BJ (cell line): ENCODE measurements at places on chromosomes 2 and 18. TPM values are rescaled to one million over a fixed set of nuclear protein-coding genes. Genes with fewer than 3 reads are reported as not detected.
A peak's percentile ranks its signal among the peaks of the same experiment; 100 is the strongest.

DNA sequence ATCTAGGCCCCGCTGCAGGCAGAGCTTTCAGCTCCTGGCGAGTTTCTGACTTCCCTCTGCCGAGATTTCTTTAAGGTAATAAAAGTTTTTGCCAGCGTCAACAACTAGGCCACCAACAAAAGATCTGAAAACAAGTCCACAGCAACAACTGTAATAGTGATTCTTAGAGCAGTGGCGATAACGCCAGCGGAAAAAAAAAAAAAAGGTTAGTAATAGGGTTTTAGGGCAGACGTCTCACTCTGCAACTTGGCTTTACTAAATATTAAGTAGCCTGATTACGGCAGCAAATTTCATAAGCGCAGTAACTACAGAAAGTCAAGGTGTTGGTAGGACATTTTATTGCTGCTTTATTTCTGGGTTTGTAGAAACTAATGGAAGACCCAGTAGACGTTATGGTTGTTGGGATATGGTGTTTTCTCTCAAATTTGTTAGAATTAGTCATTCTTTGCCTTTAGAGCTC lies 481 bp downstream of the SLC30A6 start:
- DNase-seq: no peak

DNA sequence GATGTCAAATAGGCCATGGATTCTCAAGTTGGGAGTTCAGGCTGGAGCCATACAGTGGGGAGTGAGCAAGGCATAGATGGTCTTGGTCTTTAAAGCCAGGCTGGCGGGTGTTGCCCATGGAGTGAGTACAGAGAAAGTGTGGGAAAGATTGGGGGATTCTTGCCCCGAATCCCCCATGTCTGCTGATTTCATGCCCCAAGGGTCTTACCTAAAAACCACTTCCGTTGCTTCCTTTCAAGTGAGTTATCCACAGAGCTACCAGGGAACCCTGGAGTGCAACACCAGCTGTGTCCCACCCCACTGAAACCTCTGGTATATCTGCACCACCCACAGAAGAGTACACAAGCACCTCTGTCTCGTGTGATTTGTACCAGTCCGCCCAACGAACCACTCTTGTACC lies 31.4 kb downstream of the FHOD3 start:
- no peak for DNase-seq

GRCh38 chr2:239523147-239523953 lies 122.5 kb upstream of the HDAC4 start:
- DNase-seq: no peak

- DNase-seq: no peak
Measured at GRCh38 chr2:125280265-125280664, 1255.2 kb downstream of the CNTNAP5 start.

DNA sequence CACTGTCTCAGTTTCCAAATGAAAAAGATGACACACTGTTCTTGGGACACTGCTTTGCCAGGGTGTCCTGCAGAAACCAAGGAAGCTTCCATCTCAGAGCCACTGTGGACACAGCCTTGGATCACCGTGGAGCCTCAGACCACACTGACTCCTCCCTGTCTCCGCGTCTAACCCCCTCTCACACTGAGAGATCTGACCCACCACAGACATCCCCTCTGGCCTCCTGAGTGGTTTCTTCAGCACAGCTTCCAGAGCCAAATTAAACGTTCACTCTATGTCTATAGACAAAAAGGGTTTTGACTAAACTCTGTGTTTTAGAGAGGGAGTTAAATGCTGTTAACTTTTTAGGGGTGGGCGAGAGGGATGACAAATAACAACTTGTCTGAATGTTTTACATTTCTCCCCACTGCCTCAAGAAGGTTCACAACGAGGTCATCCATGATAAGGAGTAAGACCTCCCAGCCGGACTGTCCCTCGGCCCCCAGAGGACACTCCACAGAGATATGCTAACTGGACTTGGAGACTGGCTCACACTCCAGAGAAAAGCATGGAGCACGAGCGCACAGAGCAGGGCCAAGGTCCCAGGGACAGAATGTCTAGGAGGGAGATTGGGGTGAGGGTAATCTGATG lies 113.4 kb upstream of the PKDCC start:
- no peak for DNase-seq

GRCh38 chr2:42942214-42942989 lies 150.0 kb upstream of the HAAO start:
- DNase-seq: no peak

GRCh38 chr18:62105376-62105775 lies 81.5 kb downstream of the PIGN start:
- DNase-seq: no peak

GRCh38 chr18:36830158-36830495 lies 1.2 kb downstream of the KIAA1328 start:
- DNase-seq: no peak

GRCh38 chr2:66699793-66700676 lies 265.1 kb downstream of the MEIS1 start:
- DNase-seq: no peak

DNA sequence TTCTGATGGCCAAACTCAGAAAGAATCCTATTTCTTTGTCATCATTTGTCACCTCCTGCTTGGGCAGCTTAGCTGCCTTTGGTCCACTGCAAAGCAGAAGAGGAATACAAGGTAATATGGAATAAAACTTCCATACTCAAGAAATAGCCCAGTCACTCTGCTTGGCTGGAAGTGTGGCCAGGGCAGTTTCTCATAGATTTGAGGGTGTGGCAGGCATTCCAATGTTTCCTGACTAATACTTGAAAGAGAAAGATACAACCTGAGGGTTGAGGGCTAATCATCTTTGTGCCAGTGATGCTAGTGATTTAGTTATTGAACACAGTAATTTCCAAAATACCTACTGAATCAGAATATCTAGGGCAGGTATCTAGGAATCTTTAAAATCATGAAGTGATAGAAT lies 83.1 kb downstream of the FAM161A start:
- no peak for DNase-seq

GRCh38 chr2:50724837-50725236 lies 307.1 kb downstream of the NRXN1 start:
- DNase-seq: no peak

GRCh38 chr2:98099939-98100743 lies 13.2 kb downstream of the VWA3B start:
- DNase-seq: no peak

GRCh38 chr2:117703858-117704257 lies 110.6 kb upstream of the DDX18 start:
- DNase-seq: no peak

GRCh38 chr2:118061135-118061955 lies 26.9 kb upstream of the INSIG2 start:
- no peak for DNase-seq

DNA sequence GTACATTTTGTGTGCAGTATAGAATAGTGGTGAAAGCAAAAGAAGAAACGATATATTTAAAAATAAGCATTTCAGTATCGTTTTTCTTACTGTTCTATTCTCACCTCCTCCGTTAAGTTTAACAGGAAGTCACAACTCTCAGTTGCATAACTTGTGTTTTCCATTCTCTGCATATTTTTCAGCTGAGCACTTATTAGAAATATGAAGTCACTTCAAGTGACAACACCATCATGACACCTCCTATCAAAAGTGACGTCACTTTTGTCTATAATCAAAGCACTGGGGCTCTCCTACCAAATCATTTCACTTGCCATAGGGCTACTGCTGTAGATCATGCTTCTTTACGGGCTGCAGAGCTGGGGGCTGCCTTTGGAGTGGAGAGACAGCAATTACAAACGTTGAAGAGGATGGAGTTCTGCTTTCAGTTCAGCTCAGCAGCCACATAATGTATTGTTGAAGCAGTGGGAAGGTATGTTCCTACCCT lies 36.3 kb downstream of the STAT4 start:
- no peak for DNase-seq

- DNase-seq: peak; percentile 16
Measured at GRCh38 chr2:189698020-189698887, 23.8 kb downstream of the ANKAR start.

GRCh38 chr18:9032519-9032918 lies 70.0 kb upstream of the NDUFV2 start:
- DNase-seq: no peak

GRCh38 chr18:58025733-58026132 lies 18.3 kb upstream of the NEDD4L start:
- DNase-seq: no peak

DNA sequence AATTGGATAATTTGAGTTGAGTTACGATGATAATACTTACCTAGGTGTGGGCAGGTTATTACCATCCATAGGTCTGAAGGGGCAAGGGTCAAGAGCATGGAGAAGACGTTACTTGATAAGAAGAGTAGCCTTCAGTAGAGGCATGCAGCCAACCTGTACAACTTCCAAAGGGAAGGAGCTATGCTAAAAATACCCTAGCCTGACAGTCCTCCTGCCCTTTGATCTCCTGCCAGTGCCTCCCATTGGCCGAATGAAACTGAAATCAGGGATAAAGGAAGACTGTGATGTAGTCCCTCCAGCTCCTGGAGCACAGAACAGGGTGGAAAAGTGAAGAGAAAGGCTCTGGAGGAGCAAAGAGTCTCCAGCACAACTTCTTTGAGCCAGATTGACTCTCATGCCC lies 487.4 kb downstream of the ADCYAP1 start:
- no peak for DNase-seq

DNA sequence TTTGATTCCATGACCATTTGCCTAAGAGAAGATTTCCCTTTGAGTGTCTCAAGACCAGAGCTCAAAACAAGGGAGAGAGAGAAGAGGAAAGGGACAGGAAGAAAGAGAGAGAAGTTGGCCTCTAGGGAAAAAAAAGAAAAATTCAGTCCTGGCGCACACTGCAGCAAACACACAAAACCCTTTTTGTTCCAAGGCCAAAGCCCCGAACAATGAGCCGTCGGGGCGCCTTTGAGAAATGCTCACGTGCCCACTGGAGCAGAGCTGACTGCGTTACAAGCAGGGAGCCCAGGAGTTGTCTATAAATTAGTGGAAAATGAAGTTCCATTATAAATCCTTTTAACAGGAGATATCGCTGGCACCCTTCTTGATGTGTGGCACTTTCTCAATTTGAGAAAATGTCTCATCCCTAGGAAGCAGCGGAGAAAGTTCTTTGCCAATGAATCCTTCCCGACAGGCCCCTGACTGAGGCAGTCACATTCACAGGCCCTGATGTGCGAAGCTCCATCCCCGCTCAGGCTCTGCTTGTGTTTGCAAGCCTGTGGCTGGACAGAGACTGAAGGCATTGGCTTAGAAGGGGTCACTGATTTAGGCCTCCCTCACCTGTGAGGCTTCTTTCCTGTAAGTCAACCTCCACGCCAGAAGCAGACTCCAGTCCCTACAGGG lies 32.1 kb upstream of the NCKAP5 start:
- DNase-seq: no peak

- peak; percentile 54 for DNase-seq
Measured at GRCh38 chr18:49249521-49249920, 210.9 kb downstream of the DYM start.

DNA sequence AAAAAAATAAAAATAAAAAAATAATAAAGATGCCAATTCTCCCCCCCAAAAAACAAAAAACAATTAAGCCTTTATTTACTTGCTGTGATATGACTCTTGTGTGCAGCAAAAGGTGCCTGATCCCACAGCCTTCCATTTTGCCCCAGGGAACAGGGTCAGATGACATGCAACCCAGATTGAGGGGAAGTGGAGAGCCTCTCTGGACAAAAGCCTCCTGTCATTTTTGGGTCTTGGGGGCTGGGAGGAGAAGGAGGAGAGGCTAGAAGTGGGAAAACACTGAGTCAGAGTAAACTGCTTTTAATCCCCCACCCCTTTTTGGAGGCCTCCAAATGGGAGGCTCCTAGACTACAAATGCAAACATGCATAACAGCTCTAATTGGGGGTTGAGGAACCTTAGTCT lies 46.6 kb upstream of the SCG2 start:
- no peak for DNase-seq

DNA sequence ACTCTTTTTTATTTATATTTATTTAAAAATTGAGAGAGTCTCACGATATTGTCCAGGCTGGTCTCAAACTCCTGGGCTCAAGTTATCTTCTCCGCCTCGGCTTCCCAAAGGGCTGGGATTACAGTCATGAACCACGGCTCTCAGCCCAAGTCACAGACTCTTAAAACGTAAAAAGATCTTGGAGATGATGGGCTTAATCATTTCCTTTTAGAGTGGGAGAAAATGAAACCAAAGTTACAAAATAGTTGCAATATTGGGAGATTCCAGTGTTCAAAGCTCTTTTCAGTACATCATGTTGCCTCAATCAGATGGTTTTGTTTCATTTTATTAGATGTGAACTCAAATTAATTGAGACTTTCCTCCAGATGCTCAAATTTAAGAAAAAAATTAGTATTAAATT lies 151.4 kb upstream of the XPO1 start:
- no peak for DNase-seq

DNA sequence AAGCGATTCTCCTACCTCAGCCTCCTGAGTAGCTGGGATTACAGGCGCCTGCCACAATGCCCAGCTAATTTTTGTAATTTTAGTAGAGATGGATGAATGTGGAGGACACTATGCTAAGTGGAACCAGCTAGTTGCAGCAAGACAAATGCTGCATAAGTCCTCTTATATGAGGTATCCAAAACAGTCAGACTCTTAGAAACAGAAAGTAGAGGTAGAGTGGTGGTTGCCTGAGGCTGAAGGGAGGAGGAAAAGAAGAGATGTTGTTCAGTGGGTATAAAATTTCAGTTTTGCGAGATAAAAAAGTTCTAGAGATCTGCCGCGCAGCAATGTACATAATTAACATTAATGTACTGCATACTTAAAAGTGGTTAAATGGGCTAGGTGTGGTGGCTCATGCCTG lies 145.3 kb upstream of the SPRED2 start:
- DNase-seq: no peak

GALNT1 gene
- polyA plus RNA-seq: 23.3 and 41.7 TPM in 2 replicates

UGT1A3 gene
- polyA plus RNA-seq: not detected in 2 replicates

DNPEP gene
- polyA plus RNA-seq: 69.2 and 134 TPM in 2 replicates

UGT1A5 gene
- polyA plus RNA-seq: not detected in 2 replicates

HTR2B gene
- 0.92 and 1.8 TPM in 2 replicates for polyA plus RNA-seq

RAD51AP2 gene
- not detected in 2 replicates for polyA plus RNA-seq

ARL4C gene
- polyA plus RNA-seq: 1.6 and 2.1 TPM in 2 replicates

NEU2 gene
- polyA plus RNA-seq: not detected in 2 replicates

C1QL2 gene
- polyA plus RNA-seq: not detected in 2 replicates

ICOS gene
- polyA plus RNA-seq: not detected in 2 replicates

SP9 gene
- polyA plus RNA-seq: not detected in 2 replicates

CHAC2 gene
- 0.98 and 2.0 TPM in 2 replicates for polyA plus RNA-seq

RFX8 gene
- polyA plus RNA-seq: 1.7 and 2.1 TPM in 2 replicates
